ENCODE measurements at places on chromosomes 1 and 21. TPM values are rescaled to one million over a fixed set of nuclear protein-coding genes. Genes with fewer than 3 reads are reported as not detected.

The COL16A1 gene
- total RNA-seq: 0.17 TPM

The PIK3R3 gene
- 0.45 TPM for total RNA-seq

The CALML6 gene
- 0.86 TPM for total RNA-seq

The RGS8 gene
- total RNA-seq: not detected

The URB2 gene
- 10.0 TPM for total RNA-seq

The F13B gene
- not detected for total RNA-seq

The FHL3 gene
- total RNA-seq: 12.1 TPM

The OR10X1 gene
- total RNA-seq: not detected

The B3GALT5 gene
- total RNA-seq: not detected

- no peak for DNase-seq
These were observed 40.9 kb downstream of the WNT4 start for GRCh38 chr1:22101995-22102394.

GRCh38 chr1:24191860-24192259 is 4.8 kb upstream of the IFNLR1 start:
- DNase-seq: peak; percentile 76

DNA sequence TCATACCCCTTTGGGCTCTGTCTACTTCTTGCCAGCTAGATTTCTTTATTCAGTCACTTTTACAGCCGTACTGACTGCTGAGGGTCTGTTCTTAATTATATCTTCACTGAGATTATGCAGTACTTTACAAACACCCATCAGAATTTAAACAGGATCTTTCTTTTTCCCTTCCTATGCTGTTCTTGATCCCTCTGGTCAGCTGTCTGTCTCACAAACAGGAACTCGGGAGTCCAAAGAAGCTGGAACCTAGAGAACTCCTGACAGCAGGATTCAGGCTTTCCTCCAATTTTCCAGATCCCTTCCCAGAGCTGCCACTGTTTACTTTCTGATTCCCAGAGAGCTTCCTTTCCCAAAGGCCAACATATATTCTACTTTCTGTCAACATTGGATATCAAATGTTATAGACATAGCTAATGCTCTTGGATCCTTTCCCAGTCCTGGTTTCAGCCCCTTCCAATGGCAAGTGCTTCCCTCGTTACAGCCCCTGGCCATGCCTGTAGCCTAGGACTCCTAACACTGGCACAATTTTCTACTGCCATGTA is 59.5 kb downstream of the ATP2B4 start:
- no peak for DNase-seq

DNA sequence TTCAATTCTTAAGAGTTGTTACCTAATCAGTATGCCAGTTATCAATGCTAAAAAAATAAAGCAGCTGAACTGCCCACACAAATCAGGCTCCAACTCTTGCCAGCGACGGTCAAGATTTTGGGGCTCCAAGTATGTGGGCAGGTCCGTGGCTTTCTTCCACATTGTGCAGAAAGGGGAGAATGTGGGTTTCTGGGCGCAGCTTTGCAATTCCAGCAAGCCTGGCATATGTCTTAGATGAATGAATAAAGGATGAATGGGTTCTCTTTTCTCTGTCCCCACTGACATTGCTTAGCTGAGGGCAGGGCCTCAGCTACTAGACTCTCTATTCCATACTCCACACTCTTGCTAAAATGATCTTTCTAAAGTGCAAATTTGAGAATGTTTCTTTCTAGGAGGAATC is 42.4 kb downstream of the NENF start:
- no peak for DNase-seq

DNA sequence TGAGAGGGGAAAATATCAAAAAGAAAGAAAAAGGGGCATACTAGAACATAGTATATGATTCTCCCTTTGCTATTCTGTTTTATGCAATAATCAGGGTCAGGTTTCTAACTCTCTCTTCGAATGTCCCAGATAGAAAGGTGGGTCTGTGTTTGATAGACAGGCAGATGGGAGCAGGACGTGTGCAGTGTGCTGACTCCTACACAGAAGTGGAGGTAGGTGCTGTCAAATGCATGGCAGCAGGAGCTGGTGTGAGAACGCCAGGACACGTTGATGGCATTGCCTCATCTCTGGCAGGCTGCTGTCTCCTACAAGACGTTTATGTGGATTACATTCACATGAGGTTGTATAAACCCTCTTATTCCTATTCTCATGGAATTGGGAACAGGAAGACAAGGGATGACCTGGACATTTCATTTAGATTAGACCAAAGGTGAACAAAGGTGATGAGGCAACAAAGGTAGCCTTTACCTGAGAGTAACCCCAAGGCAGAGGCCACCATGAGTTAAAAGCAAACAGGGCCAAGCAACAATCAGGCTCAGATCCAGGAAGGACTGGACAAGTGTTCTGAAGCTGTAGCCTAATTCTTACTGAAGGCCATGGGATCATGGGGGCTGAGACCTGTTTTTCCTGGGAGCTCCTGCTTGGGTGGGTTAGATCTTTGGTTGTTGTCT is 37.8 kb downstream of the KCNK1 start:
- no peak for DNase-seq

DNA sequence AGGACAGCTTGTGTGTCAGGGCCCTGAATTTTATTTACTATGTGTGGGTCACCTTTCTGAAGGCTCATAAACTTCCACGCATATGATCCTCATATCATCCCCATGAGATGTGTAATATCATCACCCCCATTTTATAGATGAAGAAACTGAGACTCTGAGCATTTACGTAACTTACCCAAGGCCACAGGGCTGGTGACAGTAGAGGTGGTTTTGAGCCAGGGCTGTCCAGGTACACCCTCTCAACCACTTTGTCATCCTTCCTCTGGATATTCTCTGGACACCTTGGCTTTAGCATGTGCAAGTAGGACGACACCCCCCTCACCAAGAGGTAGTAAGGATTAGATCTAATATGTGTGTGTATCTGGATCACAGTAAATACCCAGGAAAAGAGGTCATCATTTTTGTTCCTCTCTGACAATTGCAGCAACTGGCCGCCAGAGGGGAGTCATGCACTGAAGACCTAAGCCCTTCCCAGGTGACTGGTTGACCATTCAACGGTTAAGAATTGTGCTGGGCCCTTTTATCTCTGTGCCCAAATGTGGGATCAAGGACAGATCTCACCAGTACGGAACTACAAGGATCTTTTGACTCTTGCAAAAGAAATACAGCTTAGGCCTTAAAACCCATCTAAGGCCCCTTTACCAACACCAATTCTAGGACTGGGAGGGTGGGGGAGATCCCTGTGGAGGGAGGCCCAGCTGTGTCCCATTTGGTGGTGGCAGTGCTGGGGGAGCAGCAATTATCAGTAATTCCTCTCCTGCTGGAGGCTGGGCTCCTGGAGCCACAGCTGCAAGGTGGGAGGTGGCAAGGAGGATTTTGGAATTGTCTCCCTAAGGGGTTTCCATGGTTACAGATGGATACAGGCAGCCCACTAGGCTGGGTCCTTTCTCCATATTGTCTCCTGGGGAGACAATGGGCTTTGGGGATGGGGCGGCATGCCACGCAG is 13.7 kb upstream of the E2F2 start:
- DNase-seq: peak; percentile 87

GRCh38 chr1:210236386-210236839 is 3.8 kb downstream of the SERTAD4 start:
- no peak for DNase-seq

- DNase-seq: no peak
These were observed 29.8 kb downstream of the TRPM2 start for GRCh38 chr21:44383216-44383615.

DNA sequence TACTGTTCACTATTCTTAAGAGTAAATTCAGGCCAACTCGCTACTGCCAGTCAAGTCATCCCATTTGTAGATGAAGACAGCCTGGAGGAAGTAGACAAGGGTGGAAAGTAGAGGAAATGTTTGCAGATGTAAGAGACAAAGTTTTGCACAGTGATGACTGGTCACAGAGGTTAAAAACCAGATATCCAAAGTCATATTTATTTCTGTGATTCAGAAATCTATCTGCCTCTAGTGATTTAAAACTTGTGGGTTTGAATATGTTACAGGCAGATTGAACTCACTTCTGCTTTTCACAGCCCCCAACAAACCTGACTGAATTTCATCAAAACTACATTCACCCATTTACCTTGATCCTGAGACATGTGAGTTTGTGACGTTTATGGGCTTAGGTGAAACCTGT is 484.7 kb upstream of the C1orf87 start:
- no peak for DNase-seq

- DNase-seq: peak; percentile 37
These were observed 1.7 kb downstream of the ARID1A start for GRCh38 chr1:26697431-26697977.

DNA sequence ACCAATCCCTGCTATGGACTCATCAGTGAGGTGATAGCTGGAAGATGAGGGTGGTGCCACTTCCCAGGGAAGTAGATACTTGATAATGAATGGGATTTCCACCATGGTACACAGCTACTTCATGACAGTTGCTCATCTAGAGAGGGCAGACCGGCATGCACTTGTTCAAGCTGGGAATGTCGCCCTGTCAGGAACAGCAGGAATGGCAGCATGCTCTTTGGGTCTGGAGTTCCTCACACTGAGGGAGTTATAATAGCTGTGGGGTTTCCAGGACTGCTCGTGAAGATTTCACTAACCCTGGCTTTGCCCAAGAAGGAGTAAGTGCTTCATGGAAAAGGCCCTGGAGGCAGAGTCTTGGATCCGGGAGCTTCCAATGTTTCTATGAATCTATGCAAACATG is 129.2 kb downstream of the PSMG1 start:
- DNase-seq: no peak

- no peak for DNase-seq
These were observed 151.3 kb downstream of the CLIC6 start for GRCh38 chr21:34820051-34820450.

- no peak for DNase-seq
These were observed 98.0 kb upstream of the RALGPS2 start for GRCh38 chr1:178627037-178627436.

GRCh38 chr1:190172651-190173430 is 304.8 kb downstream of the BRINP3 start:
- no peak for DNase-seq

DNA sequence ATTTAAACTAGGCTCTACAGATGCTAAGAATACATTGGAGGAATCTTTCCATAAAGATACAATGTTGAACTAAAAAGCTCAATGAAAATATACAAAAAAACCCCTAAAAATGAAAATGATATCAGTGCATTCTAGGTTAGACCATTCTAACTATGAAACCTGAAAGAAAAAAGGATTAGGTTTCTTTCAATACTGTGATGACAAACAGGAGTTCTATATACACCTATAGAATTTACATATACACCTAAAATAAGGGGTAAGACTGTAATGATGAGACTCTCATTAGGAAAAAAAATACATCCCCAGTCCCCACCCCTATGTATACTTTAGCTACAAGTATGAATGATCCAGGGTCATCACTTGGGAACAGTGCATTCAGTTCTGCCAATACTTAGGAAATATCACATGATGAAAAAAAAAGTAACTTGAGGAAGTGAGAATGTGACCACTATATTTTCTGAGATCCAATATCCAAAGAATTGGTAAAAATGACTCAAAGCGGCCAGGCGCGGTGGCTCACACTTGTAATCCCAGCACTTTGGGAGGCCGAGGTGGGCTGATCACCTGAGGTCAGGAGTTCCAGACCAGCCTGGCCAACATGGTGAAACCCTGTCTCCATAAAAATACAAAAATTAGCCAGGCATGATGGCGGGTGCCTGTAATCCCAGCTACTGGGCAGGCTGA is 26.3 kb downstream of the SELENOF start:
- DNase-seq: no peak

GRCh38 chr1:91609551-91609950 is 108.9 kb downstream of the CDC7 start:
- no peak for DNase-seq

- DNase-seq: no peak
These were observed 2.0 kb downstream of the AHDC1 start for GRCh38 chr1:27601771-27602461.
